Amniotic stem cell (primary cell): ENCODE measurements at places on chromosomes 7 and 10.

DNA sequence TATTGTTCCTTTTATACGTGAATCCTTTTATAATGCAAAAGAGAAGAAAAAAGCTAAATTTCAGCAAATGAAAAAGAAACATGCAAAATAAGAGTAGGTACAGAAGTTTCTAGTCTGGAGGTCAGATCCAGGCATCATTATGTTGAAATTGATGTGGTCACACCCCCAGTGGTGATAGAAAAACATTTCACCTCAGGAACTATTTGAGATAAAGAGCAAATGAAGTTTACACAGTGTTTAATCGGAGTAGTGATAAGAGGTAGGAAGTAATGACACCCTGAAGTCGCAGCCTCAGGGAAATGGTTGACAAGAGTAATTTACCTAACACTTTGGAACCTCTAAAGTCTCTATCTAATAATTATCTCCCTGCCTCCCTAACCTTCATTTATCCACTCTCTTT lies 536.0 kb upstream of the STEAP1 start:
- DNase-seq, result no peak

GRCh38 chr7:28068811-28069216 lies 111.8 kb downstream of the JAZF1 start:
- DNase-seq, result no peak

DNA sequence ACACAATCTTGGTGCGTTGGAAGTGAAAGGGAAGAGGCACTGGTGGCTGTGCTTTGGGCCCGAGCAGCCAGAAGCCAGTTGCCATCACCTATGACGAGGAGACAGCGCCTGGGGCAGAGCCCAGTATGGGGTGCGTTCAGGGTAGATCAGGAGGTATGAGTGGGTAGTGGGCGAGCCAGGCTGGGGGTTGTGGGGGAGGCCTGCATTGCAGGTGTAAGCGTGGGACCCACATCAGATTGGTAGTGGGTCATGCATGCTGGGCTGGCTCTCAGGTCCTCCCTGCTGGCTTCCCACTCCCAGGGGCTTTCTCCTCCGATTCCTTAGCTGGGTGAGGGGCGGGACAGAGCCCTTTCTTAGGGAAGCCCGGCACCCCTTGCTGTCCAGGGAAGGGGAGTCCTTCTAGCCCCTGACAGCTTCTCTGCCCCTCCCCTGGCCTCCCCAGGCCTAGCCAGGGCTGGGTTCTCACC lies 445 bp upstream of the PVRIG start:
- no peak for DNase-seq

- DNase-seq, result peak; percentile 47
Observed at GRCh38 chr10:34710391-34710751, 104.7 kb downstream of the PARD3 start.

DNA sequence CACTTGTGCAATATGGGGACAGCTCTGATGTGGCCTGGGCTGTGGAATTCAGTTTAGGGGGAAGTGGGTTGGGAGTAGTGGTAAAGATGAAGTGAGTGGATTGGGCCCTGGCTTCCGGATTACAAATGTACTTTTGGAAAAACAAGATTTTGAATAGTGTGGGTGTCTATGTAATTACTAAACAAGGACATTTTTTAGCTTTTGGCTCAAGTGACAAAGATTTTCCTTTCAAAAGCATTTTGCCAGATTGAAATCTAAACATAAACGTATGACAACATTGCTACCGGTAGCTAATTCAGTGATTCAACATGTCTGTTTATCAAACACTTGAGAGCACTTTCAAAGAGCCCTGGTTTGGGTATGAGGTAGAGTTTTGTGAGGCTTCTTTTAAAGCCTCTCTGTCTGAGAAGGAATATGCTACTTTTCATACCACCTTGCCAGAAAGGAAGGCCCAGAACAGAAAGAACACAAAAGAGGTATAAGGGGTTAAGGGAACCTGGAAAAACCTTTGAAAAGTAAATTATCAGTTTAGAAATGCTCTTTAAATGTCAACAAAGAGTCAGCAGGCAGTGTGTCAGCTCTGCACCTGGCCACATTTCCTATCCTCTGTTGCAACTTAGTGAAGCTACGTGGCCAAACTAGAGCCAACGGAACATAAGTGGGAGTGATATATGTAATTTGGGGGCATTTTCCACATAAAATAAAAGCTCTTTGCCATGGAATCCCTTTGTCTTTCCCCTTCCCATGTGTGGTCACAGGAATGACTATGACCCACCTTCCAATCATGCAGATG lies 516.1 kb downstream of the NRG3 start:
- no peak for DNase-seq

- DNase-seq, result no peak
Observed at GRCh38 chr10:109957092-109957797, 33.9 kb upstream of the XPNPEP1 start.
